ENCODE measurements at places on chromosomes 3 and 15.

DNA sequence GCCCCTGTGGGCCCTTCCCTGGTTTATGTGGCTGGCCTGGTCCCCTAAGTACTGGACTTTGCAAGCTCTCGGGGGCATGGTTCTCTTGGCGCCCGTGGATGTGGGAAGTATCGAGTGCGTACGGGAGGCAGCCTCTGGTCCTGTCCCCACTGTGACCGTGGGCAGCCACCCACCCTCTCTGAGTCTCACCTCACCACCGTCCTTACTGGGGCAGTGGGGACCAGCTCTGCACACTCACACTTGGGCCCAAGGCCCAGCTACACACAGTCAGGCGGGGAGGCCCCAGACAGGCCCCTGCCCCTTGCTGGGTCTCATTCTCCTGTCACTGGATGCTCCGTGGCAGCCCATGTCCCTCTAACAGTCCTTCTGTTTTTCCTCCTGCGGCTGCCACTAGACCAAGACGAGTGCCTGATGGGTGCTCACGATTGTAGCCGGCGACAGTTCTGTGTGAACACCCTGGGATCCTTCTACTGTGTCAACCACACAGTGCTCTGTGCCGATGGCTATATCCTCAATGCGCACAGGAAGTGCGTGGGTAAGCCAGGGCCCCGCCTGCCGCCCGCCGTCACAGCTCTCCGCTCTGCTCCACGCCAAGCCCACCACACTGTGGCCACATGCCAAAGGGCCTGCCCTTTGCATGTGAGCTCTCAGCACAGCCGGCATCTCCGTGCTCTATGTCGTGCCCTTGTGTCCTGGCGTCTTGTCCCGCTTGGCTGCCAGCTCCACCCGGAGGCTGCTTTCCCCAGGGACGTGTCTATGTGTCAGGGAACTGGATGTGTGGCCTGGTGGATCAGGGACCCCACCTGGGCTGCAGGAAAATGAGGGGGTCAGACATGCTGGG, 72.7 kb downstream of the FBLN2 start:
- DNase-seq = no peak

DNA sequence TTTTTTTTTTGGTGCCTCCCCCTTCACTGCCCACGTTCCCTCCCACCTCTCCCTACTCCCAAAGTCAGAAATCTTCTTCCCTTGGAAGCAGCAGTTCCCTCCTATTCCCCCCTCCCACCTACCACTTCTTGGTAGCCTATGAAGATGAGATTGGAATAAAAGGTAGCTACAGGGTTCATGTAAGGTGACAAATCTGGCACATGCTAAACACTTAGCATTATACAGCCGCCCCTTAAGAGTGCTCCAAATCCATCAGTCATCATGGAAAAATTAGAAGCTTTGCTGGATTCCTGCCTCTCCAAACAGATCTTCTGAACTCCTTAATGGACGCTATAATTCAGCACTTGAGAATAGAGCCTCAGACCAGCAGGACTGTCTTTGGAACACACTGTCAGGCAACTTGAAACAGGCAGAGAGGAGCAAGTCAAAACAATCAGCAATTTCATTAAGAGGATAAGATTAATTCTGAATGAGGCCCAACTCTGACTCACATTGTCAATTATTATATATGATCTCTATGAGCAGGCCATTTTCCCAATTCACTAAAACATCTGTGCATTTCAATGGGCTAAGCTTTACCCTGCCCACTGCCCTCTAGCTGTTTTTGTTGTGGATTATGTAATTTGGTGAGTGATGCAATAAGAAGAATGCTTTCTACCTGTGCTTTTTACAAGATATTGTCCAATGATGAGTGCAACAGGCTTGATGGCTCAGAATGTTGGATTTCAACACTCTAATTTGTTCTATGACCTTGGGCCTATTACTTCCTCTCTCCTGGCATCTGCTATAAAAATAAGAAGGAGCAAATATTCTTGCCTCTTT, 34.6 kb upstream of the SPRED1 start:
- DNase-seq = no peak

GRCh38 chr3:54988838-54989630, 61.2 kb upstream of the LRTM1 start:
- peak; percentile 60 for DNase-seq

- no peak for DNase-seq
Observed at GRCh38 chr3:118782755-118783202, 251.9 kb downstream of the IGSF11 start.

- peak; percentile 76 for DNase-seq
Observed at GRCh38 chr3:43153216-43154083, 47.6 kb upstream of the POMGNT2 start.

All from right hindlimb (tissue), 1 donor.